Common myeloid progenitor, CD34-positive (primary cell): ENCODE measurements at places on chromosomes 6 and 20.

DNA sequence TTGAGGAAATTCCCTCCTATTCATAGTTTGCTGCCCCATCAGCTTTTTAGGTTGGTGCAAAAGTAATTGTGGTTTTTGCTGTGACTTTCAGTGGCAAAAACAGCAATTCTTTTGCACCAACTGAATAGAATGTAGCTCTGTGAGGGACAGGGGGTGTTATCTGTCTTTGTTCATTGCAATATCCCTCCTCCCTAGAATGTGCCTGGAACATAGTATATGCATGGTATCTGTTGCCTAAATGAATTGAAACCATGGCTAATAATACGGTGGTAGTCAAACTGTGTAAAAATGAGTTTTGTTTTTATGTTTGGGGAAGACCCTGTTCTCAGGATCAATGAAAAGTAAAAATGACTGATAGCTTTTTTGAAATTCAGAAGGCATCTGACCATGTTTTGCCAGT lies 45.1 kb downstream of the SCAND1 start:
- DNase-seq: no peak

DNA sequence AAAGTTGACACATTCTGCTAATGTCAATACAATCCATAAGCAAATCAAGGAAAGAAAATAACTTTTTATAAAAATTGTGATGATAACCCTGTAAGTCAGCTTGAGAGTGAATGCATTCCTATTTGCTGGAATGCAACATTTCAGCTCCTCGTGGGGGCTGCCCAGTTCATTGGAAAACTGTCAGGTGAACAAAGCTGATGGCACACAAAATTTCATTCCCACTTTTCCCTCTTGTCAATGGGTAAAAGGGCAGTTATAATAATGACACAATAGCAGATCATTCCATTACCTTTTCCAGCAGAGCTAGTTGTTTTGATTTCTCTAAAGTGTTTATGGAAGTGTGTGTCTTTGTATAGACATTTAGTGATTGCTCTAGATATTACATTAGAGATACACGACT lies 1124.6 kb upstream of the MAP3K7 start:
- no peak for DNase-seq

DNA sequence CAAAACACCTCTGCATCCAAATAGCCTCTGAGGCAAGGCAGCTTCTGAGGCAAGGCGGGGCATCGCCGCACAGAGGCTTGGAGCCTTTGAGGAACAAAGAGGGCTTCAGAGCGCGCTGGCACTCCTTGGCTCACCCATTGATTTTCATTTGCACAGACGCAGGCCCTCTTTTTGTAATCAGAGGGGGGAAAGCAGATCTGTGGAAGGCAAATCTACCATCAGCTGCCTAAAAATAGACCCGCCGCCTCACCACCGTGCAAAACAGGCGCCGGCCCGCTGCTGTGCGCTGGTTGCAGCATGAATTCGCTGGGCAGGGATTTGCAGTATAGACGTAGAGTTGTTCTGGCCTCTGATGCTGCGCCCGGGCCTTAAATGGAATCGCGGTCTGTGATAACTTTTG lies 69.9 kb upstream of the STMND1 start:
- no peak for DNase-seq

DNA sequence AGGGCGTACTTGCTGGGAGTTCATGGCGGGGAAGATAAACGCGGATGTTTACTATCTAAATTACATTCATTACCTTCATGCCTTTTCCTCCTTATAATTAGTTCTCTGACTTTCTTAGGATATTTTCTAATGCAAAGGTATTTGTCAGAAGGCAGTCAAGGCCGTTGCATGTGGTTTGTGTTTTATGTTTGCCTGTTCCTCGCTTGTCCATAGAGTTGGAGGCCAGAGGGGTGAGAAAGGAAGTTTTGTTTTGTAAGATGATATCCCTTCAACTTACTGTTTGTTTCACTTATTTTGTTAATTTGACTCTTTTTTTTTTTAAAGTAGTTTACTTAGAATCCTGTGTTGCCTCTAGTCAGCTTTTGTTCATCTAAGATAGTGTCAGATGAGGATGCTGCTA lies 4.0 kb upstream of the CCN2 start:
- no peak for DNase-seq

DNA sequence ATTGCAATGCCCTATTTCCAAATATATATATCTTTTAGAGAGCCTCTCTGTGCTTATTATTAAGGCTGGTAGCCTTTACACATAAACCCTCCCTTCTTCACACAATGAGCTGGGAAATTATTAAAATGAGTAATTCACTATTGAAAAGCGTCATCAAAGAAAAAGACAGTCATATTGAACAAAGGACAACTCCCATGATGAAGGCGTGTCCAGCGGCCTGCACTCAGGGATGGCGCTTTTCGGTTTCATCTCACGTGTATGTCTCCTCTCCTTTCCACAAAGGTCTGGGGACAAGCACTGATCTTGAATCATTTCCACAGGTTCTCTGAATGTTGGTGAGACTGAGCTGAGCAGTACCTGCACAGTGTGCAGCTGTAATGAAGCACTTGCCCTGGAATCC lies 3.5 kb downstream of the SERPINB9 start:
- DNase-seq: no peak

- DNase-seq: peak; percentile 59
Observed at GRCh38 chr20:2752567-2753460, 47.6 kb downstream of the CPXM1 start.

- no peak for DNase-seq
Observed at GRCh38 chr6:39488255-39488879, 165.9 kb upstream of the KCNK16 start.

DNA sequence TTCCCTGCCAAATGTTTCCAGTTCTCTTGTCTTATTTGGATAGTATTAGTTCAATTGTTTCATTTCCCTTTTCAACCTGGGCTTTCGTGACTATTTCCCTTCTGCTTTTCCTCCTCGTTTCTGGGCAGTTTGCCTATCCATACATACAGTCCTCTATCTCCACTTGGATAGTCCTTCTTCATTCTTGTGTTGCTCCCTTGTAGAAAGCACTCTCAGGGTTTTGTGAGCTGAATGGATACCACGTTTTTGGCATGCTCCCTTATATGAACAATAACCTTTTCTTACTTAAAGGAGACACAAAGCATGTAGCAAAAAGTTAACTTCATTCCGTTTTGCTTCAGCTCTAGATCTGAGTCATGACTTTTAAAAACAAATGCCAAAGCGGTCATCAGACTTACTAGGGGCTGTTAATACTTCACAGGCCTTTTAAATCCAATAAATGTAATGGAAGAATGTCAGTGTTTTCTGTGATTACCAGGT lies 16.6 kb downstream of the CRYBG1 start:
- no peak for DNase-seq

DNA sequence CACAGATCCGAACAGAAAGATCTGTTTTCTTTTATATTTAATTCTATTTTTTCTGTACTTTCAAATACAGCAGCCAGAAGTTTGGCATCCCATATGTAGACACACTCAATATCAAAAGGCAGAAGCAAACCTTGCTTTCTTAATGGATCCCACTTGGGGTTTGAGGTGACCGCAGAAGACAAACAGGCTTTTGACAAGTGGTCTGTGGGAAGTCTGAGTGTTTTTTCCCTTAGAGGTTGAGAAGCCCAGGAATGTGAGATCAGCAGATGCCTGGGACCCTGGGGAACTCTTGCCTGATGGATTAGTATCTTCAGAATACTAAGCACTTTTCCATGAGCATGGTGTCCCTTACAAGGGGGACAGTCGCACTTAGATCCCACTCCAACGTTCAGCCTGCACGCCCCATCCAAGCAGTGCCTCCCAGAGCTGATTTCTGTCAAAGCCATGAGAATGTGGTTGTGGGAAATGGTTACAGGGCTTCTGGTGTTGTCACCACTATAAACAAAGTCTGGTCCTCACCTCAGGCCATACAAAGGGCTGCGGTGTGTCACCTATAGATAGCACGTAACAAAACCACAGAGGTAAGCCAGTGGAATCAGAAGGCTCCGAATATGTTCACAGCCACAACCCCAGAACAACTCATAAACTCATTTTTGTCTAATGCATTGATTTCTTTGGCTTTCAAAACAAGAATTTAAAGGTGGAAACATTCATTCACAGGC lies 12.7 kb downstream of the IL17F start:
- no peak for DNase-seq

DNA sequence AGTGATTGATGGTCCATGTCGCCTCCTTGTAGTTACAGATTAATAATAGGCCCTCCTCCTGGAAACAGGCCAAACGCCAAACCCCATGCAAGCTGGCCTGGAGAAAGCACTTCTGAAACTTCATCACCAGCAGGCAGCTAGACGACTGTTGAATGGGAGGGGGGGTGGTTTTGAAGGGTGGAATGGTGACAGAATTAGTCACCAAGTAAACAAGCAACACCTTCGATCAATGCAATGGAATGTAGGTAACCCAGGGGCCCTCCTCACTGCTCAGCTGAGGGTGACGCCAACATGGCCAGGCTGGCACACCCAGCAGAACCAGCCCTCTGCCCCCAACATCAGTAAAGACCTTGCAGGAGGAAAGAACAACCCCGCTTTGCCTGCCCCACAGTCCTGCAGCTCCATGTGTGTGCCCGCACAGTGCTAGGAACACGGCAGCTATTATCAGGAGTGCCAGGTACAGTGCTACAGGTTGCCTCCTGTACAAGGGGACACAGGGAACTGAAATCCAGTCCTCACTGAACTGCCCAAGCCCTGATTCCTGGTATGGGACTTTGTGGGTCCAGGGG lies 2.7 kb downstream of the BCAS1 start:
- DNase-seq: no peak

- DNase-seq: no peak
Observed at GRCh38 chr6:108068618-108069017, 5.9 kb downstream of the OSTM1 start.

DNA sequence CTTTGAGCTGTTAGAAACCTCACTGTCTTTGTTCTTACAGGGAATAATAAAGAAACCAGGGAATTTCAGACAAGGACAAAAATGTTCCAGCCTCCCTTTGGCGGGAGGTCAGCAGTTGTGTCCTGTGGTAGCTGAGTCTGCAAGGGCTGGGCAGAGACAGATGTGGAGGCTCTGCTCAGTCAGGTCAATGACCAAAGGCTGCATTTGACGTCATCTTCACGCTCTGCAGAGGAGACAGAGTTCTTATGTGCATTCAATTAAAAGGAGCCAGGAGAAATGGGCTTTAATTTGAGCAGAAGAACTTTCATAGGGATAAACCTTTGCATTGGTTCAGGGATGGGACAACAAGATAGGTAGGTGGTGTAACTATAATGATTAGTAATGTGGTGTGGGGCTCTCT lies 45.1 kb upstream of the FOXA2 start:
- DNase-seq: no peak

GRCh38 chr6:2633736-2634135 lies 117.0 kb downstream of the MYLK4 start:
- DNase-seq: no peak

DNA sequence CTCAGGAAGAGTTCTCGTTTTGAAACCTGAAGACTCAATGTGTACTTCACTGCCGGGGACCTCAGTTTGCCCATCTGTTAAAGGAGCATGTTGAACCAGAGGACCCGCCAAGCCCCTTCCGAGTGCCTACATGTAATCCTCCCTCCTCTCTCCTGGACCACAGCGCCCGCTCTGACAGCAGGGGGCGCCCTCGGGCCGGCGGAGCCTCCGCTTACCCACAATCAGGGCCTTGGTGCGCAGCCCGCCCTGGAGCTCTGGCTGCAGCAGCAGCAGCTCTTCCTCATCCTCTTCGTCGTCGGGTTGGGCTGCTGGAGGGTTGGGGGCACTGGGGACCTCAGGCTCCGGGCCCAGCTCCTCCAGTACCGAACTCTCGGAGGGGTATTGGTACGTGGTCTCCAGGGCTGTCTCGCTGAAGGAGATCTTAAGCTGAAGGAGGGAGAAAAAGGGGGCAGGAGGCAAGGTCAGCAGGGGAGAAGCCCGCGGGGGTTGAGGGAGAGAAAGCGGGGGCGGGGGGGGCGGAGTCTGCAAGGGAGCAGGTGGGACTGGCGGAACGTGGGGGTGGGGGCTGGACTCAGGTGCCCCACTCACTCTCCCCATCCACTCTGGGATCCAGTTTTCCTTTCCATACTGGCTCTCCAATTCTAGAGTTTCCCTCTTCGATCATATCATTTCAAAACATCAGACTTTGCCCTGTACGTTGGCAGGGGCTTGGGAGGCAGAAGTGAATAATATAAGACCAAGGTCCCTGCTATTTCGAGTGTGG lies 6.3 kb upstream of the DHX16 start:
- peak; percentile 87 for DNase-seq

DNA sequence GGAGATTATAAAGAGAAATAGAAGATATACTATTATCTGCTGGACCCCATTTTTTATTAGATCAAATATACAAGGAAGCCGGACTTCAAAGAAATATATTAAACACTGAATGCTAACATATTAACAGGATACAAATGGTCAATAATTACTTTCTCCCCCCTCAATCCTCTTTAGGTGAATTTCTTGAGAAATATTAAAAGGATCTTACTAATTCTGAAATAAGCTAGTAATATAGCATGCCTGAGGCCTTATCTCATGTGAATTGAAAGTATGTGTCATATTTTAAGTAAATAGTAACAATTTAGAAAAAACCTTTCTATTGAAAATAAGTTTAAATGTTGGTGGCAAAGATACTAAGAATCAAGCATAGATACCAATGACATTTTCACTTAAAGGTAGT lies 954.7 kb upstream of the MAN1A1 start:
- no peak for DNase-seq

DNA sequence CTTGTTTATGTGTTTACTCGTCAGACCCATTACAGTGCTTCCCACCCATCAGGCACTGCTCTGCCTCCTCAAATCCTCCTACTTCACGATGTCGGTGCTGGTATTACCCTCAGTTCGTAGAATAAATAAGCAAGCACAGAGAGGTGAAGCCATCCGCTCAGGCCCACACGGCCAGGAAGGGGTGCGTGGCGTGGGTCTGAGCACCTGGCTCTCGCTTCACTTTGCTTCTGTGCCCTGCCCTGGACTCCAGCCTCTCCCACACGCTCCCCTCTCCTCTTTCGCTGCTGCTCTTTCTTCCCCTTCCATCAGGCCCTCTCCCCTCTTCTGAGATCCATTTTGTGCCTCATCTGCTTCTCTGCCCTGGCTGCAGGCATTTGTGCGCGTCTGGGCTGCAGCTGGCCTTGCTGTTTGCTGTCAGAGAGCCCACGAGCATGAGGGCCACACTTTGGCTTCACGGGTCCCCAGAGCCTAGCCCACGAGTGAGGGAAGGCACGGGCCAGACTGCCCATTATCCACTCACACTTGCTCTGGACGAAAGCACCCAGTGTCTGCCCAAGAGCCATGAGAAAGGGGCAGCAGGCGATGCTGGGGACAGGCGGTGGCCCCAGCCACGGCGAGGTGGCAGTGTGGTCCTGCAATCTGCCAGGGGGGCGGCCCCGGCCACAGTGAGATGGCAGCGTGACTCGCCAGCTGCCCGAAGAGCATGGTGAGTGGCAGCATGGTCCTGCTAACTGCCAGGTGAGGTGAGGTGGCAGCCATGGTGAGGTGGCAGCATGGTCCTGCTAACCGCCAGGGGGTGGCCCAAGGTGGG lies 96.2 kb upstream of the MPC1 start:
- no peak for DNase-seq

GRCh38 chr6:13072686-13073347 lies 255.5 kb downstream of the TBC1D7 start:
- no peak for DNase-seq

- peak; percentile 81 for DNase-seq
Observed at GRCh38 chr6:109493865-109494264, 10.8 kb upstream of the ZBTB24 start.
